WERI-Rb-1 (cell line): ENCODE measurements at places on chromosomes 6 and 20.
A peak's percentile ranks its signal among the peaks of the same experiment; 100 is the strongest.

DNA sequence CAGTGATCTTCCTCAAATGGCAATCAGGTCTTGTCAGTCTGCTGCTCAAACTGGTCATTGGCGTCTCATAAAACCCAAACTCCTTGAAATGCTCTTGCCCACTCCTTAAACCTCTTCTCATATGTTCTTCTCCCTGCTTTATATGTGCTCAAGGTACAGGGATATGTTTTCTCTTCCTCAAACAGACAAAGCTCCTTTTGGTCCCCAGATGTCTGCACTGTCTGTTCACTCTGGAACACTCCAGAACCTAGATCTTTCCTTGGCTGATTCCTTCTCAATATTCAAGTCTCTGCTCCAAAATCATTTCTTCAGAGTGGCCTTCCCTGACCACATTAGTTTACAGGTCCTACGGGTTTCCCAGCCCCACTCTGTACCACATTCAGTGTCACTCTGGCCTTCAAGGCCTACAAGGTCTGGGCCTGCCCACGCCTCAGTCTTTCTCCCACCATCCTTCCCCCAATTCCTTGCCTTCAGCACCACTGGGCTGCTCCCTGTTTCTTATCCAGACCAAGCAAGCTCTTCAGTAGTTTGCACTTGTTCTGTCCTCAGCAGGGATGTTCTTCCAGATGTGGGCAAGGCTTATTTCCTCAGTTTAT, 9.0 kb downstream of the THEMIS start:
- DNase-seq: no peak

- no peak for DNase-seq
Observed at GRCh38 chr6:53465732-53466131, 79.2 kb downstream of the GCLC start.

- no peak for DNase-seq
Observed at GRCh38 chr6:56866917-56867522, 87.9 kb upstream of the BEND6 start.

DNA sequence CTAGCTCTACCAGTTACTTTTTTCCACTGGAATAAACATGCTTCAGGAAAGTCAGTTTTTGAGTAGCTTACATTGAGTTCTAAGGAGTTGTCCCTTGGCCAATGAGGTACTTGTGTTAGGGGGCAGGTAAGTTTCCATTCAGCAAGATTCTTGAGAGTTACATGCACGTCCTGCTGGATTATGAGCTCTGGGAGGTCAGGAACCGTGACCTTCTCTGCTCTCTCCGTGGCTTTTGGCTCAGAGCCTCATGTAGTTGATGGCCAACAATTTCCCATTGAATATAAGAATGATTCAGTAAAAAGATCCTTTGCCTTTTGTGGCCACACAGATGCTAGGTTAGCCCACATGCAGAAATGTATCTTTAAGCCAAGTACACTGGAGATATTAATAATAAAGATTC, 181.8 kb upstream of the RALGAPA2 start:
- DNase-seq: no peak

GRCh38 chr6:112997421-112998085, 650.4 kb downstream of the RFPL4B start:
- no peak for DNase-seq

DNA sequence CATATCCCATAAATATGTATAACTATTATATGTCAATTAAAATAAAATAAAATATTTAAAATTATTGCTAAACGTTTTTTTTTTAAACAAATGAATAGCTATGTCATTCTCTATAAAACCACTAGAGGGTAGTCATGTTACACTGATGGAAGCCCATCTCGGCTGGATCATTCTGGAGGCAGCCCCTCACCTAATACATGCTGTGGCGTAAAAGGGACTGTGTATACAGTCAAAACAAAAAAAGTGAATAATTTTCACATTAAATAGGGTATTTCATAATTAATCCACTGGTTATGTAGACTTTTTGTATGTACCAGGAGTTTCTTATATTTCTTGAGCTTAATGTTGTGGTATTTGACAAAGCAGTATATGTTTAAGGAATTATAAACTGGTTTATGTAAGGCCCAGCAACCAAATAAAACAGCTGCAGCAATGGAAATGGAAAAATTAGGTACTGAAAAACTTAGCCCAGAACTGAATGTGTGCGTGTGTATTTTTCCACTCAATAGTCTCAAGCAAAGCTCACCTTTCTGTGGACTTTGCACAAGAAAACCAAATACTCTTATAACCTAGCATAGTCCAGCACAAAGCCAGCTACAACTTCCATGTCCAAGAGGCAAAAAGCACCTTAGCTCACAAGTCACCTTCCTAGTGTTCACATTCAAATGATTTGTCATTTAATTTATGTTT, 81.7 kb downstream of the COL9A1 start:
- DNase-seq: peak; percentile 22

GRCh38 chr20:18729231-18729825, 84.3 kb upstream of the SCP2D1 start:
- no peak for DNase-seq

GRCh38 chr6:445571-446417, 54.2 kb downstream of the IRF4 start:
- no peak for DNase-seq
